ENCODE measurements at places on chromosomes 6 and 20.

DNA sequence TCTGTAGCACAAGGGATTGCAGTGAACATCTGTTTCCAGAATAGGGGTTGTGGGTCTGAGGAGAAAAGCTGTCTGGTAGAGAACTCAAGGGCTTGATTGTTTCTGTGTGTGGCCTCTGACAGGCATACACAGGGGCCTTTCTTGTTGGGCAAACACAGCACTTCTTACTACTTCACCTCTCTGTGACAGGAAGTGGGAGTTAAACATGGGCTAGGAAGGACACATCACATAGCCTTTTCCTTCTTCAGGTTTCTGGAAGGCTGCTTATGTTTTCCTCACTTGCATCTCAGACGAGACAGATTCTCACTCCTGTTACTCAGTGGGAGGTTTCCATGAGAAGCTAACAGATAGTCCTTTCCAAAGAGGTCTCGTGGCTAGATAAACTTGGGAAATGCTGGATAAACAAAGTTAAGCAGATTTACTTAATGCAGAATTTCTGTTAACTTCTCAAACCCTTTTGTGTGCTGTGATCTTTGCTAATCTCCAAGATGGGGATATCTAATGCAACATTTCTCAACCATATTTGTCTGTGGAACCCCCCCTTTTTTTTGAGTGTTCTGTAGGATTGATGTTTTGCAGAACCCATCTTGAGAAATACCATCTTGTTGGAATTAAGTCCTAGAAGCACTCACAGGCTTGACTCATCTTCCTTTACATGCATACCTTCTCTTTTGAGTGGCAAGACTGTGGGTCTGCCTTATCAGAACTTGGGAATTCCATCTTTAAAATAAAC is 41.9 kb upstream of the RNF8 start:
- no peak for DNase-seq

DNA sequence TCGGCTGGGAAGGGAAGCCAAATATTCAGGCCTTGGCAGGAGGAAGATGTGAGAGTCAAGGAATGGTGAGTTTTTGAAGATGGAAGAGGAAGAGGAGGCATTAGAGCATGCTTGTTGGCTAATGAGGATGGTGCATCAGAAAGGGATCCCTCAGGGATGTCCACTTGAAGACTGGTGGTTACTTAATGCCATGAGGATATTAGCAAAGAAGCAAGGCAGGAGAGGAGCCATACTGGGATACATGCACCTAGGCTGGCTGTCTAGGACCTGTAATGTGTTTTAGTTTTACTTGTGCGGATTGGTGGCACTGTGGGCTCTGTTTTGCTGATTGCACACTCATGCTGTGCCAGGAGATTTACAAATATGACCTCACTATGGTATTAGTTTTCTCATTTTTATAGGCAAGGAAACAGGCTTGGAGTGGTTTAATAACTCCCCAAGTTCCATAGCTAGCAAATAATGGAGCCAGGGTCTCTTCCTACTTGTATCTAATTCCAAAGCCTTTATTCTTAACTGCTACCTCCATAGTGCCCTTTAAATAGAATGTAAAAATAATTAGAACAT is 37.8 kb downstream of the NCOA7 start:
- DNase-seq, result no peak

- DNase-seq, result no peak
Measured at GRCh38 chr20:9143926-9144325, 75.0 kb downstream of the PLCB4 start.

GRCh38 chr6:94562846-94563245 is 1014.5 kb upstream of the MANEA start:
- DNase-seq, result no peak

DNA sequence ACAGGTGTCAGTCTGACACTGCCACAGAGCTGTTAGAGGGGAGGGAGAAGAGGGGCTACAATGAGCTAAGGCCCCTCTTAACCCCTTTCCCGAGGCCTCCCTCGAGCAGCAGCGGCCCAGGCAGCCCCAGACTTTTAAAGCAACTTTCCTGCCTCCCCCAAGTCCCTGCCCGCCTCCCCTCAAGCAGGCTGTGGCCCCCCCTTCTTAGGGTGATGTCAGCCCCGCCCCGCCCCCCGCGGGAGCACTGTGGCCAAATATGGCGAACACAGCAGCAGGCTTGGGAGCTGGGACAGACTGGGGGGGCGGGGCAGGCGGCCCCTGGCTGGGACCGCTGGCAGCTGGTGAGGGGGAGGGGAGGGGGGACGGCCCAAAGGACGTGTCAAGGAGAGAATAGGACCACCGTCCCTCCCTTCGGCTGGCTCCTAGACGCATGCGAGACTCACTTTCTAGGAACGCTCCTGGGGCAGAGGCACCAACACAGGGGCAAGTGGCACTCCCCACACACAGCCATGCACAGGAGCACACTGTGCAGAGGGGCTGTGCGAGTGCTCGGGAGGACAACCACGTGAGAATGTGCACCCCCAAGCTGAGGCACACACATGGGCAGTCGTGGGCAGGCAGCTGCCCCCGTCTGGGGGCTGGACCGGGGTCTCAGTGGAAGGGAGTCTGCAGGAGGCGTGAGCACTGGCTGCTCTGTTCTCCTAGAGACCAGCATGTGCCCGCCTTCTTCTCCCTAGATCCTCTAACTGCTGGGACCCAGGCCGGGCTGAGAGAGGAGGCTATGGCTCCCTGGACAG is 6.7 kb downstream of the TEAD3 start:
- no peak for DNase-seq

GRCh38 chr6:68834551-68834950 is 199.5 kb downstream of the ADGRB3 start:
- DNase-seq, result no peak

GRCh38 chr20:1776681-1777475 is 118.3 kb upstream of the SIRPA start:
- DNase-seq, result peak; percentile 70

DNA sequence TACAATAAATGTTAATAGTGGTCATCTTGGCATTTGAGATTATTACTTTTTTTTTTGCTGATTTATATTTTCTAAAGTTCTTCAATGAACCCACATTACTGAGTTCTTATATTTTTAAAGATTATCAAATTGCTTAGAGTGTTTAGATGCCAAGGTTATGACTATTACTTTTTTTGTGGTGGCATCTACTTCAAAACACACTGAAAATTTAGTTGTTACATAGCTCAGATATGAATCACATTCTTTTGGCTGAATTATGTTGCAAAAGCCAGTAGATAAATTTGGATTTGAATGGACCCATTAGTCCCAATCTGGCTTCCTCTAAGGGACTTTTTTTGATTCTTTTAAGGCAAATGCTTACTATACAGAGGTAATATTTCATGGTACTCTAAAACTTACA is 8.9 kb downstream of the UTRN start:
- DNase-seq, result no peak

- no peak for DNase-seq
Measured at GRCh38 chr6:50850223-50851048, 31.8 kb downstream of the TFAP2B start.

GRCh38 chr6:166942393-166943168 is 13.8 kb downstream of the RNASET2 start:
- peak; percentile 67 for DNase-seq

DNA sequence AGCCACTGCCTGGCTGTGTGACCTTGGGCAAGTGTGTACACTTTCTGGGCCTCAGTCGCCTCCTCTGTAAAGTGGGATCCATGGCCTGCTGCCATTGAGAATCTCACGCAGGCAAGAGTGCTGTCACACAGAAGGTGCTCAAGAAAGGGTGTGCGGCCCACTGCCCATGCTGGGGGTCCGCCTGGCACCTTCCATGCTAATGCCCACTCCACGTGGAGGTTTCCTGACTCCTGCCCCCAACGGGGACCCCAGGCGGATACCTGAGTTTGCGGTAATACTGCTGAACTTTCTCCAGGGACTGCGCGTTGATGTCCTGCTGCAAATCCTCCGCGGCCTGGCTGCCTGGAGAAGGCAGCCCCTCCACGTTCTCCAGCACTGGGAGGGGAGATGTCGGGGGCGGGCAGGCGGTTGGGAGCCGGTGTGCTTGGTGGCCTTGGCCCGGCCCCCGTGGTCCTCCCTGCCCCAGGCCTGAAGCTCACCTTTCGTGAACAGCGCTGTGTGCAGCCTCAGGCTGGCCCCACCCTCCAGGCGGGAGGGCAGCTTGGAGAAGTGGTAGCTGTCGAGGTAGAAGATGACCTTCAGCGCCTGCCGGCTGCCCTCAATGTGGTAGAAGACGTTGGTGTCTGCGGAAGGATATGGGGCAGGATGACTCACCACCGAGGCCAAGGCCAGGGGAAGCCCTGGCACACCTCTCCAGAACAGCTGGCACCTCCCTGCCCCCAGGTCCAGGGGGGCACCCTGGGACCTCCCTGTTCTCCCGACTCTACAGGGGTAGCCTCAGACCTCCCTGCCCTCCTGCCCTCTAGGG is 195.6 kb downstream of the PREX1 start:
- no peak for DNase-seq

- DNase-seq, result peak; percentile 75
Measured at GRCh38 chr6:18264219-18264922, at the start of gene DEK. Gene DEK (minus strand): TSS chr6:18264530. CDS start chr6:18263987, 543 bp downstream.

DNA sequence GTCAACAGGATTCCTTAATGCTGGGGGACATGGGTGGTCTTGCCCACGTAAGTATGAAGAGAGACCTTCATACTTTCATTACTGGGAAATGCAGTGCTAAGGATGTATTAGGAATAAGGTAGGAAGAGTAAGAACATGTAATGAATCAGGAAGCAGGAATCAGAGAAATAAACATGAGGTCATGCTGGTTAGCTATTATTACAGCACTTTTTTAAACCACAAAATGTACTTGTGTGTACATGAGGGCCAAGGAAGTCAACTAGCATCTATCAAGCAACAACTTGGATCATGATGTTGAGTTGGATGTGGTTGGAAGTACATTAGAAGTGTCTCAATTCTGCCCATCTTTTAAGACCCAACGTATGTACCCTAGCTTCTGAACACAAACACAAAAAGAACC is 63.5 kb upstream of the E2F3 start:
- DNase-seq, result no peak

- peak; percentile 25 for DNase-seq
Measured at GRCh38 chr20:62219992-62220665, at the start of gene HRH3. Gene HRH3 (minus strand): TSS chr20:62220278. CDS start chr20:62219970, 308 bp downstream.

GRCh38 chr6:17179530-17180073 is 77.8 kb downstream of the STMND1 start:
- no peak for DNase-seq

DNA sequence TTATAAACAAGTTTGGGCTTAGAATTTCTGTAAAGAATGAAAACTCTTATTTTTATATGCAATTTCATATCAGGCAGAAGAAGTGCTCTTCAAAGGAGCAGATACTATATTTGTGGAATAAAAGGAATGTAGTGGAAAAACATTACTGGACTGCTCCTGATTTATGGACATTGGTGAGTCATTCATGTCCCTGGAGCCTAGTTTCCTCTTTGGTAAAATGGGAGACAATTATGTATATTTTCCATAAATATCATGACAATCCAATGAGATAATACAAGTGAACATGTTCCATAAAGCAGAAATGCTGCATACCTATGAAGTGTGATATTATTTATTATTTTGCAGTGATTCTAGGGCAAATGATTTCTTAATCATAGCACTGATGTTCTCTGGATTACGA is 445.8 kb upstream of the CITED2 start:
- no peak for DNase-seq

DNA sequence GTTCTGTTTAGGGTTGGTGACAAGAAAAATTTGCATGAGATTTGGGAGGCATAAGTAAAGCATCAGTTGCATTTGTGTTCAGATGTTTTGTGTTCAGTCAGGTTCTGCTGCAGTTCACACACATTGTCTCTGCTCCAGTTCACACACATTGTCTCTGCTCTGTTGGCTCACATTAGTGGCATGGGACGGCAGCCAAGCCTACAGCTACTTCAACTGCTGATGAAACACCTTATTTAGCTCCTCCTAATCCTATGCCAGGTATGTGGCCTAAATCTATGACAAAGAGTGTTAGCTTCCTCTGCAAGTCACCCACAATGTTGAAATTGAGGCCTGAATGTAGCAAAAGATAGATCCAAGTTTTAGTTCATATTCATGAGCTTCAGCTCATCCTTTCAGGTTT is 278.1 kb upstream of the SYNCRIP start:
- DNase-seq, result no peak

GRCh38 chr20:31816221-31816620 is 2.9 kb upstream of the MYLK2 start:
- no peak for DNase-seq

DNA sequence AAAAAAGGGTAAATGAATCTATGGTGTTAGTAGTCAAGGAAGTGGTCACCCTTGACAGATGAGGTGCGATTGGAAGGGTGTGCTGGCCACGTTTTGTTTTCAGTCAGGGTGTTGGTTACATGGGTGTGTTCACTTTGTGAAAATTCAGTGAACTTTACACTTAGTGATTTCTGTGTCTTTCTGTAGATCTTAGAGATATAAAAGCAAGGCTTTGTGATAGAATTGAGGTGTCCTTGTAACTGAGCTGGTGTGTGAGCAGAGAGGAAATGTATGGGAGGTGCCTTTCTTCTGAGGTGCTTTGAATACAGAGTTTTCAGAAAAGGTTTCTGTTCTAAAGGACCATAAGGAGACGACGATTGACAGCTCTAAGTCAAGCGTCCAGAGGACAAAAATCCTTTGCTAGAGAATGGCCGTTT is 90.5 kb downstream of the SAMD3 start:
- DNase-seq, result peak; percentile 7

- DNase-seq, result no peak
Measured at GRCh38 chr20:445514-446336, 16.6 kb downstream of the TBC1D20 start.

DNA sequence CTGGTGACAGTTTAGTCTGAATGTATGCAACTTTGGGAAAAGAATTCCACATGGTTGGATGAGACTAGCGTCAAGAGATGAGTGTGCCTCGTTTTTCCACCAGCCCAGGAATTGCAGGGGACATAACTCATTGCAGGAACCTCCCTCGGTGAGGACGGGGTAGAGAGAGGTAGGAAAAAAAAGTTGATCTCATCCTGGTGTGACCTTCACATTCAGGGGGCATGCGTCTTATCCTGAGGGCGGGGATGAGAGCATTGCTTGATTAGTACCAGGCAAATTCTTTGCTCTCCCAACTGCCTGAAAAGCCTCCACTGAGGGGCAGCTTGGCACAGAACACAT is 11.8 kb downstream of the TLDC2 start:
- no peak for DNase-seq

DNA sequence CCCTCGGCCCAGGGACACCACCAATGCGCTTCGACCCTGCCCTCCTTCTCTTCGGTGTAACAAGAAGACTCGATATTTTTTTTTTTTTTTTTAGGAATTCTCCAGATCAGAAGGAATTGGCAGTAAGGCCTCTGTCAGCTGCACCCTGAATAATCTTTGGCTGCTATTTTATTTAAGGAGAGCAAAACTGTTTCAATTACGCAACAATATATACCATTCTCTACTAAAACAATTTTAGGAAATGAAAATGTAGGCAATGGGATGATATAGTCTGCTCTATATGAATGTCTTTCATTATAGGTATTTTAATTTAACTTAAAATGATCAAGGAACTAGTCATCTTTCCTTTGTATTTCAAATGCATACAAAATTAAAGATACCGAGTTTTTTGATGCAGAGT is 13.3 kb downstream of the ZCCHC3 start:
- DNase-seq, result no peak

All from T follicular helper cell (primary cell).